ENCODE measurements at places on chromosomes 12 and 14. TPM values are rescaled to one million over a fixed set of nuclear protein-coding genes. Genes with fewer than 3 reads are reported as not detected.

GRCh38 chr14:67553547-67553946 is 20.5 kb downstream of the PLEKHH1 start:
- no peak for DNase-seq

DNA sequence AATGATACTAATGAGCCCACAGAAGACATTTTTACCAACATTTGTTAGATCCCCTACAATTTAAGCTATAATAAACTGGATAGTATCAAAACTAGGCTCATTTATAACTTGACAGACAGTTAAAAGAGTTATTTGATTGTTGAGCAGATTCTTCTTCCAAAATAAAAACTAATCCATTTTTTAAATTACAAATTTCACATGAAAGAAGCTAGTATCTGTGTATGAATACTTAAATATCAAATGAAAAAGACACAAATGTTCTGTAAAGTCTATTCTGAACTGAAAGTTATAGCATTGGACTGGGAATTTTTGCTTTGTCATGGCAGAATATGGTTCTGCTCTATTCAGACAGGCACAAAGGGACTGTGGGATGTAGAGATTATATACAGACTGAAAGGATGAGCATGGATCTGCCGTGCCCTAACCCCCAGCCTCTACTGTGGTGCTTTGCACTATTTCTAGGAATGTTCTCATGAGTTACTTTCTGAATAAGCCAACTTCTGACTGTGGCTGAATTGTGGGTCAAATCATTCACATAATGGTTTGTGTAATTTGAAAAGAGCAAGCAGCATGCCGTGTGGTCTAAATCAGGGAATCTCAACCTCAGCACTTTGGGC is 352.7 kb downstream of the KCNH5 start:
- peak; percentile 2 for DNase-seq

- DNase-seq, result peak; percentile 51
Measured at GRCh38 chr14:20516921-20517320, 11.6 kb downstream of the RNASE10 start.

DNA sequence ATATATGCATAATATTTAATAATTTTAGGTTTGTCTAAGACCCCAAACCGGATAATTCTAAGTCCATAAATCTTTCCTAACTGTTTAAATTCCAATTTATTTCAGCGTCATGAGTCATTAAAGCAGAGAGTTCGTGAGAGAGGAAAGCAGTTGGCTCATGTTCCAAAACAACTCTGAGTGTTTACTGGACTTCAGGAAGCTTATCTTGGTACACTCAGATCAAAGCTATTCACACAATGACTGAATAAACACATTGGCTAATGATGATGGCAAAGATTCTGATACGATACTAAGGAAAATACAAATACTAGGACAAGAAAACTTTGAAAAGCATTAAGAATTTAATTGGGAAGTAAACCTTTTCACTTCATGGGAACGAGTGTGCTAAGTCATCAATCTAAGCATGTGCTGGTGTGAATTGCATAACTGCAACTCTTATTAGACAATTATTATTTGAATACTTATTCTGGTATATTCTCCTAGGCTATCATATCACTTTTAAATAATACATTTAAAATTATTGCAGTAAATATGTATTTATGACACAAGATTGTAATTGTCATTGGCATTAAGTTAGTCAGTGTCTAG is 34.8 kb upstream of the CLEC14A start:
- peak; percentile 78 for DNase-seq

GRCh38 chr12:80815351-80815750 is 98.6 kb downstream of the MYF5 start:
- no peak for DNase-seq

DNA sequence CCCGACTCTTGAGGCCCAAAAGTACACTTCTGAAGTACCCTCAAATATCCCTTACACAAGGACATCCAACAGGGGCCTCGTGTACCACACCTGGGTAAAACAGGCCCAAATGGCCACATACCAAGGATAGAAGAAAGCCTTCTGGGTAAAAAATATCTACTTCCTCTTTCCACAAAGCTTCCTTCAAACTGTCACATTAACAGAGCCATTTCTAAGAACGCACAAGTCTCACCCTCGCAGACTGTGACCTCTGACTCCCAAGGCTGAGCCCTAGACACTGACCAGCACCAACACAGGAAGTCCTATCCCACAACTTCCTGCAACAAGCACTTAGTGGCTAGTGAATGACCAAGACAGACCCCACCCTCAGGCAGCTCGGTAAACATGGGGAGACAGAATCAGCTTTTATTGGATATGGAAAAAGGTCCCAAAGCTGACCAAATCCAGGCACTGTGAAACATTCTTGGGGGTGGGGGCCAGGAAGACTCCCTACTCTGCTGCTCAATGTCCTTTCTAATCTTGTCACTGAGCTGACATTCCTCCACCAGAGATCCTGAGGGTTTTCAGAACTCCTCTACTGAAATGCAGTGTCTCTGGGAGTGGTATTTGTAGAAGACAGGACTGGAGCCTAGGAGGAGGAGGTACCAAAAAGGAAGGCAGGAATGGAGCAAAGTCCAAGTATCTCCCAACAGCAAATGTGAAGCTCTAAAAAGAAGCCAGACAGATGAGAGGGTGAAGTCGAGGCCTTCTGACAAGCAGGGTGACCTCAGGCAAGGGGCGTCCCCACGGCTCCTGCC is 15.9 kb downstream of the KCTD10 start:
- DNase-seq, result peak; percentile 90

GRCh38 chr12:30323008-30323407 is 372.7 kb downstream of the IPO8 start:
- DNase-seq, result no peak

- peak; percentile 89 for DNase-seq
Measured at GRCh38 chr12:116376354-116377193, 99.1 kb upstream of the MED13L start.

DNA sequence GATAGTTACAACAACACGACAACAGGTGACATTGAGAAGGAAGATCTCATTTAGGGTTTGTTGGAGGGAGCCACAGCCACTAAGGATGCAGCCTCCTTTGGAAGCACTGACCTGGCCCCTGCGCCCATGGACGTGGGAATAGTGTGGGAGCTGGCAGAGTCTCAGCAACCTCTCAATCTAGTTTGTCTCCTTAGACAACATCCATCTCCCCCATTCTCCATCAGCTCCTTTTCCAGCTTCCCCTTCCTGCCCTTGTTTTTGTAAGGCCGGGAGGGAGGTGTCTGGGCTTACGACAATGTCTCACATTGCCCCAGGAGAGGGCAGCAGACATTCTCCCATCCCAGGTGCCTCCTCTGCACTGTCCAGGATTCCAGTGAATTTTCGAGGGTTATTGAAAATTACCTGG is 170.2 kb upstream of the PZP start:
- peak; percentile 17 for DNase-seq

GRCh38 chr12:108333898-108334699 is 5.0 kb downstream of the CMKLR1 start:
- peak; percentile 63 for DNase-seq

DNA sequence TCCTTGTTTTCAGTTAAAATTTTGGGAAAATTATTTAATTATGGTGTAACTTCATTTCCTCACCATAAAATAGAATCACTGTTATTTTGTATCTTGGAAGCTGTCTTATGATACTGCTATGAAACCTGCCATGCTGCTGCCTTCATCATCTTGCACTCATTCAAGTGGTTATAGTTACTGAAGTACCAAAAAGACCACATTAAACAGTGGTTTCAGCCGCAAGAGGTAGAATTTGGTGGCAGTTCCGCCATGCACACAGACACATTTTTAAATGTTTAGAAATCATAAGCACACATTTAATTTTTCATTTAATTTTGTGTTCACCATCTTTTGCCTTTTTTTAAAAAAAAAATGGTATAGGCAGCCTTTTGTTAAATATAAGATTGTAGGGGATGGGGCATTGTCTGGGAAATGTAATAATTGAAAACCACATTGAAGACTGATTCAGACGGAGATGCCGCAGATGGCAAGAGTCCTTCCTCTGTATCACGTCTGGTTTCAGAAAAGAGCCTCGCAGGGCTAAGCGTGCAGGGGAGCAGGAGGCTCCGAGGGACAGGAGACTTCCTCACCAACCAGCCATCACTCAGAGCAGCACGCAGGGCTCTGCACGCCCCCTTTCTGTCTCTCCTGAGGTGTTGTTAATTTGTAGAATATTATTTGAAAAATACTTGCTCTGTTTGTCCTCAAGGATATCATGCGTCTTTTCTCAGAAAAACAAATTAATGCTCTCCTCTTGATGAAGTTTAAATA is 115.2 kb upstream of the PELI2 start:
- DNase-seq, result no peak

DNA sequence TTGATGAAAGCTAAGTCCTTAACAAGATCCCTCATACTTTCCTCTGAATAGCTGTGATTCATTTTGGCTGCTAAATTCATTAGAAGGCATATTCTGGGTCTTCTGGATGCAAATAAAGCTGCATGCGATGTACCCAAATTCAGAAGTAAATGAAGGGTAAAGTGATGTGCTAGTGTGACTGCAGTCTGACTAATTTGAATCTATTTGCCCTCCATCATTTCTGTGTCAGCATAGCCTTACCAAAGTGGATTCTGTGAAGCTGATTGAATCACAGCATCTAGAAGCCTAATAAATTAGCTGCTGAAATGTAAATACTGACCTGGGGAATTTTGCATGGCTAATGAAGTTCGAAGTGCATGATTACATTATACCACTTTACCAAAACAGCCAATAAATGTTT is 162.2 kb downstream of the TPH2 start:
- DNase-seq, result no peak

- peak; percentile 48 for DNase-seq
Measured at GRCh38 chr14:74846968-74847665, 28.8 kb downstream of the PROX2 start.

- DNase-seq, result no peak
Measured at GRCh38 chr12:26929590-26929989, 8.2 kb downstream of the INTS13 start.

DNA sequence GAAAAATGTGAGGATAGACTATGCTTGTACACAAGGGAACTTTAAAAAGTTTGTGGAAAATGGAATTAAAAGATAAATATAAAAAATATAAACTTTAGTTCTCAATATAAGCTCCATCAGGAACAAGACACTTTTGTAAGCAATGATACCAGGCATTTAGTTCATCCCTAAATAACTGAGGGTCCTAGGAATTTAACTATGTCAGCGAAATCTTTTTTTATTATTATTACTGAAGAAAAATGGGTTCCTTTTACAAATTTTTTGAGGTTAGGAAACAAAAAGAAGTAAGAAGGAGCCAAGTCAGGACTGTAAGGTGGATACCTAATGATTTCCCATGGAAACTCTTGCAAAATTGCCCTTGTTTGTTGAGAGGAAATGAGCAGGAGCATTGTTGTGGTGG is 102.8 kb downstream of the TRMT5 start:
- DNase-seq, result no peak

GRCh38 chr12:110073049-110073831 is 24.9 kb upstream of the C12orf76 start:
- peak; percentile 36 for DNase-seq

DNA sequence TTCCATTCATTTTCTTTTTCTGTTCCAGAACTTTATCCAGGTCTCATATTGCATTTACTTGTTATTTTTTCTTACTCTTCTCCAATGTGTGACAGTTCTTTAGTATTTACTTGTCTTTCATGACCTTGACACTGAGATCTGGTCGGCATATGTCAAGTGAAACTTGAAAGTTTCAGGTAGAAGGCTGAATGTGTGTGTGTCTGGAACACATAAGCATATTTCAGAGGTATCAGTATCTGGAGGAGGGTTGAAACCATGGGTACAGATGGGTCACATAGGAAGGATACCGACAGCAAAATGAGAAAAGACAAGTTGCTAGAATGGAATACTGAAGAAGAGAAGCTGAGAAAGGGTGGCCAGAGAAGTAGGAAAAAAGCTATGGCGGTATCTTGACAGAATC is 22.5 kb upstream of the PTGDR start:
- no peak for DNase-seq

DNA sequence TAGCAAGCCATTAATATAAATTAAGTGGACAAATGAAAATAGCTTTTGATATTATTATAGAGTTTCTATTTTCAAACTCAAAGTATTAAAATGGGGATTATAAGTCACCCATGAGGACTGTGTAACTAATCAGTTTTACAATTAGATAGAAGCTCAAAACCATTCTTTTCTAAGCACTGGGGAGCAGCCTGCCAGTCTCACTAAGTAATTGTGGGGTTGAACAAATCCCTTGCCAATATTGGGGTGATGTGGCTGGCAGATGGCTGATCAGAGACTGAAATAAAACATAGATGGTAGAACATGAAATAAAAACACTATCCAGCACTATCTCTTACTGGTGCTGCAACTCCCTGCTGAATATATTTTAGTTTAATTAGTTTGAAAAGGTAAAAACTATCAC is 353.2 kb downstream of the FLRT2 start:
- no peak for DNase-seq

DNA sequence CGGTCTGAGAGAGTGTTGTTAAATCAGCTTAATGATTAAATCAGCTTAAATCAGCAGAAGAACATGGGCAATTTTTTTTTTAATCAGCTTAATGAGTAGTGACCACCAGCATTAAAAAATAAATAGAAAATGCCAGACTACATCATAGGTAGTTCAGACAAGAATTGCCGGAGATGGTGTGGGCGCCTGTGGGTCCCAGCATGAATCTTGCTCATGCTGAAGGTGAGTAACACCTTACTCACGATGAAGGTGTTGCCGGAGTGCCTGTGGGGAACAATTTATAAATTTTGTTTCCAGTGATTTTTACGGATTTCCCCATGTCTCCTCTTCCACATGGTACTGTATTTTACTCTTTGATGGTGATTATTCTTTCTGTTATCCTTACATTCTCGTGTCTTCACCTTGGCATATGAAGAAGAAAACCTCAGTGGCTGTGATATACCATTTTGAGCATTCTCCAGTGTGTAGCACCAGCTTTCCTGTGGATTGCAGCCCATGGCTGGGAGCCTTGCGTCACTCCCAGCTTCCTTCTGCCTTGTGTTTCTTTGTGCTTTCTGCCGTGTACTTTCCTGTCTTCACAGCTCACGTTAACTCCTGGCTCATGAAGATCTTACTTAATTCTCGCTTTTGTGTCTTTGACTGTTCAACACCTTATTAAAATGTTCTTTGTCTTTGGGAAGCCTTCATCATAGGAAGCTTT is 4.7 kb downstream of the TDRD9 start:
- no peak for DNase-seq

- no peak for DNase-seq
Measured at GRCh38 chr12:54448344-54448743, 25.1 kb downstream of the GTSF1 start.

- DNase-seq, result no peak
Measured at GRCh38 chr14:38384741-38385140, 128.8 kb upstream of the CLEC14A start.

- DNase-seq, result no peak
Measured at GRCh38 chr14:75995372-75996041, 9.9 kb downstream of the IFT43 start.

DNA sequence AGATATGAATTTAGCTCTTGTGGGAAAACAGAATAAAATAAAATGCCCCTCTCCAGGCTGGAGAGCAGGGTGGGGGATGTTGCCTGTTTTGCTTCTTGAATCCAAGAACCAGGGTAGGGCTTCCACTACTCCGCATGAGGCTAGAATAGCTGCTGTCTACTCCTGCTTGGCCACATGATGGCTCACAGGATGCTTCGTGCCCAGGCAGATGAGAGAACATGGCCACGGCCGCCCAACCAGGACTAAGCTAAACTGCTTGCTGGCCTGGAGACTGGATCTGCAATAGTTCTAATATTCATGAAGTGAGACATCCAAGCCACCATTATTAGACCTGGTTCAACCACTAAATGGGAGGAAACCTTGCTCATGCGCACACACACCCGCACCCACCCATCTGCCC is 122.2 kb upstream of the METAP2 start:
- DNase-seq, result no peak

The POTEM gene
- not detected for total RNA-seq

The HOXC4 gene
- total RNA-seq, result 4.3 TPM

The METTL25 gene
- 2.7 TPM for total RNA-seq

The NFYB gene
- total RNA-seq, result 34.8 TPM

The PTPN6 gene
- 0.39 TPM for total RNA-seq

The NTF3 gene
- 1.7 TPM for total RNA-seq
